ENCODE measurements at places on chromosomes 5 and 9.
A peak's percentile ranks its signal among the peaks of the same experiment; 100 is the strongest.

DNA sequence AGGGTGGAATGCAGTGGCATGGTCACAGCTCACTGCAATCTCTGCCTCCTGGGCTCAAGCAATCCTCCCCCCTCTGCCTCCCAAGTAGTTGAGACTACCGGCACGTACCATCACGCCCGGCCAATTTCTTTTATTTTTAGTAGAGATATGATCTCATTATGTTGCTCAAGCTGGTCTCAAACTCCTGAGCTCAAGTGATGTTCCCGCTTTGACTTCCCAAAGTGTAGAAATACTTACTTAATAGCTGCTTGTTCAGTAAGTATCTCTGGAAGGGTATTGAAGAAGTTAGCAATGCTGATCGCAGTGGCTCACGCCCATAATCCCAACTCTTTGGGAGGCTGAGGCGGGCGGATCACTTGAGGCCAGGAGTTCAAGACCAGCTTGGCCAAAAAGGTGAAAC, 35.7 kb upstream of the PLIN2 start:
- no peak for DNase-seq

GRCh38 chr9:93132946-93133680, 938 bp downstream of the NINJ1 start:
- DNase-seq: no peak

DNA sequence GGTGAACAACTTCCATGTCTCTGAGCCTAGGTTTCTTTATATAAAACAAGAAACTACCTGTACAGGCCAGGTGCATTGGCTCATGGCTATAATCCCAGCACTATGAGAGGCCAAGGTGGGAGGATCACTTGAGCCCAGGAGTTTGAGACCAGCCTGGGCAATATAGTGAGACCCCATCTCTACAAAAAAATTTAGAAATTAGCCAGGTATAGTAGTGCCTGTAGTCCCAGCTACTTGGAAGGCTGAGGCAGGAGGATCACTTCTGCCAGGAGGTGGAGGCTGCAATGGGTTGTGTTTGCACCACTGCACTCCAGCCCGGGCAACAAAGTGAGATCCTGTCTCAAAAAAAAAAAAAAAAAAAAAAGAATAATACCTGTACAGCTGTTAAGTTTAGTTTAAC, 11.1 kb downstream of the FAM13B start:
- DNase-seq: no peak

DNA sequence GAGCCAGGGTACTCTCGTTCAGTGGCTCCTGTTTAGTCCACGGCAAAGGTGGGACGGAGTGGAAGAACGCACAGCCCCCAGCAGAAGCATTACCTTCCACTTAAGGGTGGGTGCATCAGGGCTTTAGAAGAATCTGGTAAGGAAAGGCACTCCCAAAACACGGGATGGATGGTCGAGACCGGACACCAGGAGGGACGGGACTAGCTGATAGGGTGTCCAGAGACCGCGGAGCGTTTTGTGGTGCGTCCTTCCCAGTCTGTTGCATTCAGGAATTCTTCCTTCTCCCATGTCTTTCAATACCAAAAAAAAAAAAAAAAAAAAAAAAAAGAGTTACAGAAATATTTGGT, 545 bp upstream of the CTSV start:
- no peak for DNase-seq

DNA sequence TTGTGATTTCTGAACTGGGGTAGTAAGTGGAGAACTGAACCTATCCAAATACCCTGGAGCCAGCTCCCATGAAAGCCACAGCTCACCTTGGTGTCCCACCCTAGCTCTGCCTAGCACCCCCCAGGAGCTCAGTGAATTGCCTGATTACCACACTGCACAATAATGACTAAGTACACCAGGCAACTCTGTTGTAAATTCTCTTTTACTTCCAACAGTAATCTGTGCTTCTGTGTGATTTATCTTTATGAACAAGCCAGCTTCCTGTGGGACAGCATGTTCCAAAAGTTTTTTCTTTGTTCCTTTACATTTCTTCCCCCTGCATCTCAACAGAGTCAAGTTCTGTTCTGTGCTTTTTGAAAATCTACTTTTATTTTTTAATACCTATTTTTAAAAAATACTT, 22.1 kb upstream of the GRPEL2 start:
- no peak for DNase-seq

DNA sequence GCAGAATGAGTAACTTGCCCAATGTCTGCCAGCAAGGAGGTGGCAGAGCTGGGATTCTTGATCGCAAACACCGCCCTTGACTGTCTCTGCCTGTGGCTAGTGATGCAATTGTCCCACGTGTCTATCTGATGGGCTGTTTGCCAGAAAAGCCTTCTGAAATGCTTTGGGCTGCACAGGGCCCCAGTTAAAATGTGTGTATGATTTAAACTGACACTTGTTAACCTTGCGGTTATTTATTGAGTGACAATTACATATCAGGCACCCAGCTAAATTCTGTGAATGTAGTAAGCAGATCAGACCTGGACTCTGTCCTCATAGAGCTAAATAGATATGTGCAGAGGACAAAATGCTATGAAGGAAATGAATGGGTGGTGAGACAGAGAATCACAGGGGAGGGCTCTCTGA, 11.6 kb upstream of the IL12B start:
- DNase-seq: peak; percentile 62

GRCh38 chr9:77922591-77922990, 109.0 kb downstream of the GNAQ start:
- no peak for DNase-seq

- no peak for DNase-seq
Observed at GRCh38 chr9:35892051-35892450, 14.0 kb upstream of the HRCT1 start.

GRCh38 chr5:16179511-16179935, at the start of gene MARCHF11:
Gene MARCHF11, minus strand, starts transcription at chr5:16179791. Its CDS starts 216 bp downstream, at chr5:16179575.
- DNase-seq: no peak

GRCh38 chr5:160128632-160129031, 9.4 kb upstream of the PWWP2A start:
- DNase-seq: no peak

GRCh38 chr5:77425420-77425819, 66.7 kb downstream of the WDR41 start:
- DNase-seq: no peak

DNA sequence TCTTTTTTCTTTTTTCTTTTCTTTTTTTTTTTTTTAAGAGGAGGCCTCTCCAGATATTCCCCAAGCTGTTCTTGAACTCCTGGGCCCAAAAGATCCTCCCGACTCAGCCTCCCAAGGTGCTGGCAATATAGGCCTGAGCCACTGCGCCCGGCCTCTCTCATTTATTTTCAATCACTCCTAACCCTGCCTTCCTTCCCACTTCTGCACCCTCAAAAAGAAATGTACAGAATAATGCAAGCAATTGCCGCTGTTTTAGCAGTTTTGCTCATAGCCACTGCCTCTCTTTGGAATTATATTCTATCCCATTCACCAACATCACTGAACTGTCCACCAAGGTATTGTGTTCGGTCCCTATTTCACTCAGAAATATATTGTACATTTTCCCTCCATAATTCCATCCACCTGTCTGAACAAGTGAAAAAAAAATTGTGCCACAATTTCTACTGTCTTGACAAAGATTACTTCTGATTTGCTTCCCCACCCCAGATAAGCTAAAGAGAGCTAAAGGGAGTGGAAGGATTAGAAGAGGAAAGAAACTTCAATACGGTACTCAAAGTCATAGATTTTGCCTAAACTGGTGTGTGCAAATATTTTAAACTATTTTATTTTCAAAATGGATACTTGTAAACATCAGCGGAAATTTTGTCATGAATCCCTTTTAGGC, 1.9 kb downstream of the FNBP1 start:
- no peak for DNase-seq

DNA sequence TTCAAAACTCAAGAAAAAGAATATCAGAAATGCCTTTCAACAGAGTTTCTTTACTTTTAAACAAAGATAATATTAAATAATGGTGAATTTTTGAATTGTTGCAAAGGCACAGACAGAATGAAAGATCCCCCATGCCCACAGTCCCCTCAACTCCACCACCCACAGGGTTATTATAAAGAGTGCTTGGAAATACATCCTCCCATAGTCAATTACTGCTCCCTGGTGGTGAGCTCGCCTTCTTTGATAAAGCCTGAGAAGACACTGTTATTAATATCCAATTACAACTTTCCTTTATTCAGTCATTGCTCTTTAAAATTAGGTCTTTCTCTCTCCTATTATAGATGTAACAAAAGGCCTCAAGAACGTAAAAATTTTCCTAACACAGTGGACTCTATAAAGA, 490.2 kb upstream of the RORB start:
- DNase-seq: no peak

DNA sequence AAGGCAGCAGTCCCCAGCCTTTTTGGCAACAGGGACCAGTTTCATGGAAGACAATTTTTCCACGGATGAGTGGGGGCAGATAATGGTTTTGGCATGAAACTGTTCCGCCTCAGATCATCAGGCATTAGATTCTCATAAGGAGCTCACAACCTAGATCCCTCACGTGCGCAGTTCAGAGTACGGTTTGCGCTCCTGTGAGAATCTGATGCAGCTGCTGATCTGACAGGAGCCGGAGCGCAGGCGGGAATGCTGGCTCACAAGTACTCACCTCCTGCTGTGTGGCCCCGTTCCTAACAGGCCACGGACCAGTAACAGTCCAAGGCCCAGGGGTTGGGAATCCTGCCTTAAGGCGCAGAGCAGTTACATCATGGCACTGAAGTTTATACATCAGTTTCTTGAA, 3.3 kb upstream of the BRD3 start:
- DNase-seq: no peak
